A549 (cell line): ENCODE measurements at places on chromosomes 11 and 22. TPM values are rescaled to one million over a fixed set of nuclear protein-coding genes. Genes with fewer than 3 reads are reported as not detected.

MED19 gene
- 22.5 to 23.5 TPM (median 23.3 TPM) in 3 replicates for polyA plus RNA-seq

ART1 gene
- polyA plus RNA-seq, result not detected in 3 replicates

DGCR6 gene
- 2.5 to 2.6 TPM (median 2.5 TPM) in 3 replicates for polyA plus RNA-seq

NXPE1 gene
- polyA plus RNA-seq, result not detected in 3 replicates

MMP13 gene
- not detected in 3 replicates for polyA plus RNA-seq

DNA sequence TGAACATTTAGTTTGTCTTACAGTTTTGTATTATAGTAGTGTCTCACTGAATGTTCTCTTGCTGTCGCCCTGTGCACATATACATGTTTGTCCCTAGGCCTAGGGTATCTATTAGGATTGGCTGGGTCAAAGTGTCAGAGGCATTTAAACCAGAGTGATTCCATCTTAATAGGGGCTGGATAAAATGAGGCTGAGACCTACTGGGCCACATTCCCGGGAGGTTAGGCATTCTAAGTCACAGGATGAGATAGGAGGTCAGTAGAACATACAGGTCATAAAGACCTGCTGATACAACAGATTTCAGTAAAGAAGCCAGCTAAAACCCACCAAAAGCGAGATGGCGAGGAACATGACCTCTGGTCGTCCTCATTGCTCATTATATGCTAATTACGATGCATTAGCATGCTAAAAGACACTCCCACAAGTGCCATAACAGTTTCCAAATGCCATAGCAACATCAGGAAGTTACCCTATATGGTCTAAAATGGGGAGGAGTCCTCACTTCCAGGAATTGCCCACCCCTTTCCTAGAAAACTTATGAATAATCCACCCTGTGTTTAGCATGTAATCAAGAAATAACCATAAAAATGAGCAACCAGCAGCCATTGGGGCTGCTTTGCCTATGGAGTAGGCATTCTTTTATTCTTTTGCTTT is 82.6 kb downstream of the LDLRAD3 start:
- no peak for DNase-seq

RPS13 gene
- 2,084 to 2,209 TPM (median 2,182 TPM) in 3 replicates for polyA plus RNA-seq

SIAE gene
- 10.3 to 12.6 TPM (median 10.4 TPM) in 3 replicates for polyA plus RNA-seq

DNA sequence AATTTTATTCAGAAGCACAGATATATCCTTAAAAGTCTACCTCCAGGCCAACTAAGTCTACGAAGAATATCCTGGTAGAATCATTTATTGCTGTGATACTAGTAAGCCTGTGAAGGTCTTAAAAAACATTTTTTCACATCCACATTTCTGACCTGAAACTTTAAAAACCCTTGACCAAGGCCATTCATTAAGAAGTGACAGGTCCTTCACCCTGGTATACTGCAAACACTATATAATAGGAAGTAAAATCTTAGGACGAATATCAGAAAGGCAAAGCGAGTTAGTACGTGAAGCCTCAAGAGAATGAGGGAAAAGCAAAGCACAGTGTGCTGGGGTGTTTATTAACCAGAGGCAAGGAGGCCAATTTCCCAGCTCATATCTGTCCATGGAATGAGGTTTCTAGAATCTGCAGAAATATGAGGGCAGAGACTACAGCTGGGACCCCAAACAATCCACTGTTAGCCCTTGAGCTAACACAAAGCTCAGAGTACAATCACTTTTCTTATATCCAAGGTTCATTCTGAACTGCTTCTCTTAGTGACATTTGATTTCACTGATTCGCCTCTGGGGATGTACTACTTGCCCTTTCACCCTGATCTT is 71.0 kb downstream of the AMBRA1 start:
- no peak for DNase-seq

GRCh38 chr11:72319261-72319660 is 75.3 kb upstream of the PHOX2A start:
- DNase-seq, result no peak

BIRC3 gene
- 10.6 to 27.4 TPM (median 11.3 TPM) in 3 replicates for polyA plus RNA-seq

DNA sequence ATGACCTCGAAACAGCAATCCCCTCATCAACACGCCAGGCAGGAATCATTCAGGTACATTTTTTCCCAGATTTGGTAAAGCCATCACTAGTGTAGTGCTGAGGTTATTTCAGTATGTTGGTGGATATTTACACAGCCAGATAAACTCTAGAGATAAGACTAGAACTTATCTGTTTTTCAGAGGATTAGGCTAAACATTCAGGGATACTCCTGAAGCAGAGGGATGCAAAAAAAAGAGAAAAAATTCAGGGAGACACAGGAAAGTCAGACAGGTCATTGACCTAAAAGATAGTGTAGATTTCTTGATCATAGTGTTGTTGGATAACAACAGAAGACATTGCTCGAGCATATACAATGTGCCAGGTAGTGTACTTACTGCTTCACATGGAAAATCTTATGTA is 93.2 kb downstream of the ATM start:
- DNase-seq, result no peak
